Aorta (tissue), 5 donors: ENCODE measurements at places on chromosomes 7 and 10. TPM values are rescaled to one million over a fixed set of nuclear protein-coding genes. Genes with fewer than 3 reads are reported as not detected.

SLC35B4 gene
- 17.9 TPM for total RNA-seq

CPVL gene
- 20.6 TPM for total RNA-seq

DNAJC1 gene
- 30.4 TPM for total RNA-seq

NPC1L1 gene
- 1.1 TPM for total RNA-seq

ITIH2 gene
- 0.48 TPM for total RNA-seq

KIFBP gene
- total RNA-seq: 28.4 TPM

DNA sequence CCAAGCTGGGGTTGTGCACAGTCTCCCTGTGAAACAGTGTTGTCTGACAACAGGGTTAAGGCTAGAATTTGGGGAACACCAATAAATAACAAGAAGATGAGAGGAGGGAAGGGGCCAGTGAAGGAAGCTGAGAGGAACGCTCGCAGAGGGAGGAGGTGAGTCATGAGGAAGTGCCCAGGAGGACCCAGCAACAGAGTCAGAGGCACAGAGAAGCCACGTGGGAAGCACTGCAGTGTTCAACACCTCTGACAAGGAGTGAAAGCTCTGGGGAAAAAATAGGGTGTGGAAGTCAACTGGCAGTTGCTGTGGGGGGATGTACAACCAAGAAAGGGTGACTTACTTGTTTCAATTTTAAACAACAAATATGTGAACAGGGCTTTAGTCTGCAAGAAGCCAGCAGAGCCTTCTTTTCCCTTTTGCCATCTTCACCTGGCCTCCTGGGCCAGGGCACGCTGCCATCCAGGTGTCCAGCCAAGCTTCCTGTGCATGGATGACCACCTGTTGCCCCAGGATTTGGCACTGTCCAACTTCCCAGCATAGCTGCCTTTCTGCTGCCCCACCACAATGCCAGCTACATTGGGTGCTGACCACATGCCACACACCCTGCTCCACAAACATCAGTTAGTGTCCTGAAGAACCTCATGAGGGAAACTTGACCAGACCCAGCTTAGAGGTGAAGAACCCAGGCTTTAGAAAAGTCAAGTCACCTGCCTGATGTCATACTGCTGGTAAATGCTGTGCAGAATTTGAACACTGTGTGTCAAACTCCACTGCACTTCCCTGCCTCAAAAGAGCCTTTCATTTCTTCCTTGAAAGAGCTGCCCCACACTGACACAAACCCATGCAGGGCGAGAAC lies 69.6 kb downstream of the ATXN7L1 start:
- no peak for DNase-seq
- H3K36me3 ChIP-seq: no peaks in the 10 kb centered on the region
- H3K4me1 ChIP-seq: no peaks in the 10 kb centered on the region
- H3K27me3 ChIP-seq: no peaks in the 10 kb centered on the region

- no peaks in the 10 kb centered on the region for H3K36me3 ChIP-seq
- DNase-seq: no peak
Measured at GRCh38 chr7:81705206-81705605, 64.6 kb downstream of the HGF start.

DNA sequence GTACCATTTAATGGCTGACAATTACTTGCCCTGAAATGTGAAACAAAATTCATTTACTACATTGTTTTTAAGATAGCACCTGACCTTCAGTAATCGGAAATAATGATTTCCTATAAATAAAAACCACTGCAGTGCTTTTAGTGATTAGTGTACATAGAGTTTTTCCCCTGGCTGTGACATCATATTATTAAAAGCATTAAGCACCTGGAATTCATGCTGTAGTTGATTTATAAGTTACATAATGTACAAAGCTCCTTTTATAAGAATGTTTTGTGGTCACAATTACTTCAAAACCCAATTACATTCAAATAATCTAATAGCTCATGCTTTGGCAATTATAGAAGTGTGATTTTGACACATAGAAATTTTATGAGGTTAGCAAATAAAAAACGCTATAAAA lies 44.3 kb upstream of the EIF4H start:
- no peak overlapping the region for H3K27ac ChIP-seq
- no peak for DNase-seq
- H3K27me3 ChIP-seq: no peaks in the 10 kb centered on the region
- H3K4me1 ChIP-seq: no peaks in the 10 kb centered on the region
- no peaks in the 10 kb centered on the region for H3K36me3 ChIP-seq
- no peak overlapping the region for H3K4me3 ChIP-seq

GRCh38 chr7:100159099-100159623 lies 638 bp upstream of the TRAPPC14 start:
- DNase-seq: peak; percentile 20
- no peak overlapping the region for H3K27ac ChIP-seq
- H3K36me3 ChIP-seq: no peaks in the 10 kb centered on the region
- H3K27me3 ChIP-seq: no peaks in the 10 kb centered on the region

DNA sequence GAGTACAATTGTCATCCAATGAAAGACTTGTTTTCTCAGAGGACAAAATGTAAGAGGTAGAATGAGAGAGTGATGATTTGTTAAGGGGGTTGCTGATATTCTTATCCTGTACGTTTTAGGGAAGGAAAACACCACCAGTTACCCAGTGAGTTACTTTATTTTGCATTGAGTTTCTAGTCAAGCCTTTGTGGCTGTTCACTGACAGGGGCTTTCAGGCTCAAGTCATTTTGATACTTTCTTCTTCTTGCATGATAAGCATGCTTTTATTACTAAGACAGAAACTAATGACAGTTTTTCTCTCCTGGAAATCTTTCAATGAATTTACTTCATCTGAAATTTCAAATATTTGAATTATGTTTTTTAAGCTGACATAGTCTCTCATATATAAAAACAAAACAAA lies 710.2 kb upstream of the POM121L12 start:
- H3K4me3 ChIP-seq: no peak overlapping the region
- H3K27ac ChIP-seq: no peak overlapping the region
- DNase-seq: no peak
- no peaks in the 10 kb centered on the region for H3K36me3 ChIP-seq

DNA sequence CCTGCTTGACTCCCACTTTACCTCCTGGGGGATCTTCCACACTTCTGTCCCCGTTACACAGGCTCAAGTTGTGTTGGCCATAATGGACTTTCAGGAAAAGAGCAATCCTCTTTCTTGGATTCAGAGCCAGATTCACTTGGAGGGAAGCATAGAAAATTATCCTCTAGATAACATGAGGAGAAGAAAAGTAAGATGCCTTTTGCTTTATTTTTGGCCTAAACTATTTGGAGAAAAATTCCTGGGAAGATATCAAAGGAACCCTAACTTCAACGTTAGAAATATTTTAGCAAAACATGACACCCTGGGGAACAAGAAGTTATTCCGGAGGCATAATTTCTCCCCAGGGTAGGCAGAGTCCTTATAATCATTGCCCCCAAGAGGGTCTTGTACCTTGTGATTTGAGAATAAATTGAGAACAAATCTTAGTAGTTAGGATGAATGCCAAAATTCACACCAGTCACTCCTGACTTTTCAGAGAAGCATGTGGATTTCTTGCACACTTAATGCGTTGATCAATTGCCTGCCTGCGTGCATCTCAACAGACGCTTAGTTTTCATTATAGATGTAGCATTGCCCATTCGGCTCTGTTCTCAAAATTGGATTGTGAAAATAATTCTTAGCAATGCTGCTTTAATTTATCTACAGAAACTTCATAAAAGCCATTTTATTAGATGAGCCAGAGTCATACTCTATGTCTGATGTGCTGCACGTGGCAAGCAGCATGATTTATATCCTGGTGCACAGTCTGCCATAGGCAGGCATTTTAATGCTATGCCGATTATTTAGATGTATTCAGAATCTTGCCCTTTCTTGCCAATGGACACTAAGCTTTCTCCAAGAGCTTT lies 224.4 kb downstream of the C7orf25 start:
- DNase-seq: no peak
- H3K4me3 ChIP-seq: no peak overlapping the region
- H3K27me3 ChIP-seq: no peaks in the 10 kb centered on the region
- no peaks in the 10 kb centered on the region for H3K4me1 ChIP-seq
- no peaks in the 10 kb centered on the region for H3K36me3 ChIP-seq

GRCh38 chr10:43680035-43680434 lies 31.4 kb upstream of the ZNF32 start:
- no peaks in the 10 kb centered on the region for H3K27me3 ChIP-seq
- no peak overlapping the region for H3K4me3 ChIP-seq
- no peak overlapping the region for H3K27ac ChIP-seq
- no peaks in the 10 kb centered on the region for H3K36me3 ChIP-seq
- DNase-seq: no peak

DNA sequence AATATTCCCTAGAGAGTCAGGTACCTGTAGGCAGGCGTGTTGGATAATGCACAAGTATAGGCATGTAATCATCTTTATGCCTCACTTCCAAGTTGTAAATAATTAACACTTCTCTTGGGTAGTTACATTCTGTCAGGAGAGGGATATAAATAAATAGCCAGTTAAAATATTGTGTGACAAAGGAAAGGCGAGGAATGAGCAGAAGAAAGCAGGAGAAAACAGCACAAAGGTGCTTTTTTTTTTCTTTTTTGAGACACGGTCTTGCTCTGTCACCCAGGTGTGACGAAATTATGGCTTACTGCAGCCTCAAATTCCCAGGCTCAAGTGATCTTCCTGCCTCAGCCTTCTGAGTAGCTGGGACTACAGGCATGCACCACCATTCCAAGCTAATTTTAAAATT lies 99.2 kb upstream of the LYZL2 start:
- H3K36me3 ChIP-seq: no peaks in the 10 kb centered on the region
- no peak for DNase-seq
- H3K4me1 ChIP-seq: no peaks in the 10 kb centered on the region
- H3K4me3 ChIP-seq: no peak overlapping the region

- H3K4me3 ChIP-seq: no peak overlapping the region
- H3K36me3 ChIP-seq: no peaks in the 10 kb centered on the region
Measured at GRCh38 chr10:64659311-64659710, 1138.1 kb downstream of the REEP3 start.

- no peak overlapping the region for H3K4me3 ChIP-seq
- no peak for DNase-seq
- no peak overlapping the region for H3K27ac ChIP-seq
- no peaks in the 10 kb centered on the region for H3K36me3 ChIP-seq
Measured at GRCh38 chr7:84469034-84469433, 274.4 kb upstream of the SEMA3A start.

DNA sequence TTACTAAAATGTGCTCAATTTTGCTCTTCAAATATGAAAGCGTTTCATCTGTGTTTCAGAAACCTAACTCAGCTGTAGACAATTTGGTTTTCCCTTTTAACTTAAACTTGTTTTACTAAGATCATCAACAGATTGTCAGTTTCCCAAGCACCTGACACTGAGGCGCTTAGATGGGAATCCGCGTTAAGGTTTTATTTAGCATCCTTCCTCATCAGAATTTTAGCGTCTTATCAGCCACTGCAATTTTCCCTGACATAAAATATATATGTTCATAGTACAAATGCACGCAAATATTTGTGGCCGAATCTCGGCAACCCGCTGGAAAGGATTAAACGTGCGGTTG lies 1.2 kb downstream of the SGCE start:
- H3K4me1 ChIP-seq: no peaks in the 10 kb centered on the region
- peak overlapping the region; percentile 99 for H3K4me3 ChIP-seq
- no peaks in the 10 kb centered on the region for H3K36me3 ChIP-seq
- no peak overlapping the region for H3K27ac ChIP-seq
- no peaks in the 10 kb centered on the region for H3K27me3 ChIP-seq

GRCh38 chr7:28211006-28211405 lies 30.4 kb upstream of the JAZF1 start:
- no peak for DNase-seq
- no peaks in the 10 kb centered on the region for H3K4me1 ChIP-seq
- H3K27me3 ChIP-seq: no peaks in the 10 kb centered on the region
- H3K36me3 ChIP-seq: no peaks in the 10 kb centered on the region
- H3K4me3 ChIP-seq: no peak overlapping the region

DNA sequence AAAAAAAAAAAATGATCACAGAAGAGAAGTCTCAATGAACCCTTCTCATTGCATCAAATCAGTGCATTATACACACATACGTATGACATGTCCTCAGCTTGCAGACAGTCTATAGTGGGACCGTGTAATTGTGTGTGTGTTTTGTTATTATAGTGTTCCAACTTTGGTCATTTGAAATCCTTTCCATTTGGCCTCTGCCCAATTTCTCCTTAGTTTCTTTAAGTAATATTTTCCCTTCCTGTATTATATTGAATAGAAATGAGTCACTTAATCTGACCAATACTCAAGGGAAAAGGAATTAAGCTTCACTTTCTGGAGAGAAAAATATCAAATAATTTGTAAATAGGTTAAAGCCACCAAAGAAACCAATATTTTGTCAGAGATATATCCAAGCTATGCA lies 415.5 kb upstream of the SORCS1 start:
- H3K27ac ChIP-seq: no peak overlapping the region
- no peak overlapping the region for H3K4me3 ChIP-seq
- no peaks in the 10 kb centered on the region for H3K4me1 ChIP-seq
- no peak for DNase-seq
- H3K36me3 ChIP-seq: no peaks in the 10 kb centered on the region

- no peak overlapping the region for H3K27ac ChIP-seq
- DNase-seq: no peak
- H3K4me3 ChIP-seq: no peak overlapping the region
- H3K27me3 ChIP-seq: no peaks in the 10 kb centered on the region
- H3K36me3 ChIP-seq: no peaks in the 10 kb centered on the region
- no peaks in the 10 kb centered on the region for H3K4me1 ChIP-seq
Measured at GRCh38 chr10:86951184-86951761, 6.1 kb downstream of the MMRN2 start.

GRCh38 chr10:26787362-26787761 lies 73.4 kb downstream of the ABI1 start:
- H3K4me3 ChIP-seq: no peak overlapping the region
- H3K4me1 ChIP-seq: no peaks in the 10 kb centered on the region
- H3K27ac ChIP-seq: no peak overlapping the region
- no peaks in the 10 kb centered on the region for H3K36me3 ChIP-seq
- H3K27me3 ChIP-seq: no peaks in the 10 kb centered on the region

- no peaks in the 10 kb centered on the region for H3K36me3 ChIP-seq
- no peak for DNase-seq
- H3K4me3 ChIP-seq: no peak overlapping the region
- no peaks in the 10 kb centered on the region for H3K4me1 ChIP-seq
- no peak overlapping the region for H3K27ac ChIP-seq
- no peaks in the 10 kb centered on the region for H3K27me3 ChIP-seq
Measured at GRCh38 chr10:99337311-99337811, 8.2 kb downstream of the CNNM1 start.

GRCh38 chr10:111707076-111707475 lies 476.5 kb downstream of the GPAM start:
- H3K27ac ChIP-seq: no peak overlapping the region
- H3K4me3 ChIP-seq: no peak overlapping the region
- no peaks in the 10 kb centered on the region for H3K4me1 ChIP-seq
- no peaks in the 10 kb centered on the region for H3K36me3 ChIP-seq
- no peak for DNase-seq

DNA sequence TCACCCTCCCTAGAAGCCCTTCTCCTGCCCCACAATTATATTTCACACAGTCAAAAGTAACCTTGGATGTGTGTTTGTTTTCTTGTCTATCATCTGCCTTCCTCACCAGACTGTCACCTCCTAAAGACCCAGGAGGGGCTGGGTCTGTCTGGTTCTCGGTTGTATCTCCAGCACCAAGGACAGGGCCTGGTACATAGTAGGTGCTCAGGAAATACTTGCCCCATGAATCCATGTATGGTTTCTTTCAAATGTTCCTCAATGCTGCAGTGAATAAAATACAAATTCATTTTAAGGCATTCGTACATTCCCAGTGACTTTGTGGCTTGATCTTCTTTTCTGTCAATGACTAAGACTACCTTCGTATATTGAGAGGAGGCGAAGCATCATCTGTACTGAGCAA lies 122.9 kb upstream of the ZNF716 start:
- H3K4me3 ChIP-seq: no peak overlapping the region
- no peak for DNase-seq
- no peak overlapping the region for H3K27ac ChIP-seq
- H3K36me3 ChIP-seq: no peaks in the 10 kb centered on the region

- no peak overlapping the region for H3K27ac ChIP-seq
- H3K36me3 ChIP-seq: no peaks in the 10 kb centered on the region
- no peaks in the 10 kb centered on the region for H3K27me3 ChIP-seq
- no peak overlapping the region for H3K4me3 ChIP-seq
- DNase-seq: no peak
Measured at GRCh38 chr7:89064831-89065230, 269.3 kb upstream of the TEX47 start.
